ENCODE measurements at places on chromosomes 13 and 19.

- peaks cover 8% of the 10 kb centered on the region for H3K4me1 ChIP-seq
- peaks cover 26% of the 10 kb centered on the region for H3K27me3 ChIP-seq
- H3K36me3 ChIP-seq: peaks cover 7% of the 10 kb centered on the region
- H3K4me3 ChIP-seq: no peak within 1 kb of the TSS
These were observed at the start of gene ADGRE1 for GRCh38 chr19:6887316-6887715. TSS of gene ADGRE1 (plus strand) at chr19:6887579. CDS start at chr19:6887609, 30 bp downstream.

DNA sequence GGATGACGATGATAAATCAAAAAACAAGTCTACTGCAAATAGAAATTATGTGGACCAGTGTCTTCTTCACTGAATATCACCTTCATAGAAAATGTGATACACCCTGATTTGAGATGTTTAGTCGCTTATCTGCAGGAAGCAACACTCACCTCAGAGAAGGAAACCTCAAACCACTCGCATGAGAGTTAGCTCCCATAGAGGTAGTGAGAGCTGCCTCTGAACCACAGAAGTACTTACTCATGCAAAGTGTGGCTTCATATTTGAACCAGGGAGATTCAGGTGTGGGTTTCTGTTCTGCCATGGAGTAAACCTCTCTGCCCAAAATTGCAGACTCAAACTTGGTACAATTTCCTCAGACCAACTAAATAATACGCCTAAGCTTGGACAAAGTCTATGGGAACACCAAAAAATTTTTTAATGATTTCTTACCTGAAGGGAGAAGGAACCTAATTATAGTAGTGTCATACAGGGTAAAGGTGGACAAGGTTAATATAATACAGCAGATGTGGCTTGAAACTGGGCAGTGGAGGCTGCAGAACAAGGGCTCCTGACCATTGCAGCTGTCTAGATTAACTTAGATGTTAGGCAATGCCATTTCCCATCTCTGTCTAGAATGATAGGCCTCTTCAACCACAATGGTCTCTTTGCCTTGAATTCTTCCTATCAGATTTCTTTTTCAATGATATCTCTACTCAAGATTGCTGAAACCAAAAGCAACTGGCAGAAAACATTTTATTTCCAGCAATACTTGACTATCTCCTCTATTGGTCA lies 29.6 kb upstream of the RCBTB2 start:
- ATAC-seq: peak; percentile 100
- no peak overlapping the region for H3K27ac ChIP-seq
- H3K27me3 ChIP-seq: peaks cover 76% of the 10 kb centered on the region
- no peak overlapping the region for H3K4me3 ChIP-seq

DNA sequence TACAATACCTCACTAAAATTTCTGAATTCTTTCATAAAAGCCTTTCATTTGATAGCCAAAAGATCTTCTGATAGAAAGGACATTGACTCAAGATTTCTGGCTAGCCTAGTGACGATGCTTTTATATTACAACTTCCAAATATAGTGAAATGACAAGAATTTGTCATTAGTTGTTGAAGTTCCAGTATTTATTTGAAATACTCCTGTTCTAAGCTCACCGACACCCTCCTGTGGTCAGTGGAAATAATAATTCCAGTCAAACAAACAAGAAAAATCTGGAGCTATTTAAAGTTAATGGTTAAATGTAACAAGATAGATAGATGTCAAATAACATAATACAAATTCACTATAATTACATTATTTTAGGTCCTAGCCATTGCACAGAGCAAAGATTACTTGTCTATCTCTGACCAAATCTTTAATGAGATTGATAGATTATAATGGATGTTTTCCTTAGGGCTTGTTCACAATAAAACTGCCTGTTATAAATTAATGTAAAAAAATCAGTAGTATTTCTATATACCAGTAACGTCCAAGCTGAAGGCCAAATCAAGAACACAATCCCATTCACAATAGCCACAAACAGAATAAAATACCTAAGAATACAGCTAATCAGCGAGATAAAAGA lies 195.5 kb downstream of the RGCC start:
- peaks cover 22% of the 10 kb centered on the region for H3K27me3 ChIP-seq
- peaks cover 8% of the 10 kb centered on the region for H3K36me3 ChIP-seq
- ATAC-seq: no peak

- H3K4me1 ChIP-seq: peaks cover 54% of the 10 kb centered on the region
- no peaks in the 10 kb centered on the region for H3K27me3 ChIP-seq
- ATAC-seq: no peak
- H3K4me3 ChIP-seq: no peak overlapping the region
- peaks cover 30% of the 10 kb centered on the region for H3K36me3 ChIP-seq
- no peak overlapping the region for H3K27ac ChIP-seq
These were observed 19.9 kb downstream of the KDM4B start for GRCh38 chr19:4988770-4989251.

DNA sequence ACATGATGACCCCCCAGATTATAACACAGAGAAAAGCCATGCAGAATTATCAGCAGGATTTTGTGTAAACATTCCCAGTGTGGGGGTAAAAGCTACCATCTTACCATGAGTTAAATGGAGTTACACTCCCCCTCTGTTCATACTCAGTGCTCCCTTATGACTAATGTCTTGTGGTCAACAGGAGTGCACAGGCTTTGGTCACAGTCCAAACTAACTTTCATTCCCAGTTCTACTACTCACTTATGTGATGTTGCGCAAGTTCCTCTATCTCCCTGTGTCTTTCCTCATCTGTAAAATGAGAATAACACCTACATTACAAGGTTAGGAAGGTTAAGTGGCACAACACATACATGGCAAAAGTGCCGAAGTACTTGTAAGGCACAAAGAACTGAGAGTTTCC lies 277.9 kb downstream of the RBM26 start:
- no peaks in the 10 kb centered on the region for H3K36me3 ChIP-seq
- no peak for ATAC-seq
- H3K4me1 ChIP-seq: peaks cover 7% of the 10 kb centered on the region
- H3K4me3 ChIP-seq: no peak overlapping the region

DNA sequence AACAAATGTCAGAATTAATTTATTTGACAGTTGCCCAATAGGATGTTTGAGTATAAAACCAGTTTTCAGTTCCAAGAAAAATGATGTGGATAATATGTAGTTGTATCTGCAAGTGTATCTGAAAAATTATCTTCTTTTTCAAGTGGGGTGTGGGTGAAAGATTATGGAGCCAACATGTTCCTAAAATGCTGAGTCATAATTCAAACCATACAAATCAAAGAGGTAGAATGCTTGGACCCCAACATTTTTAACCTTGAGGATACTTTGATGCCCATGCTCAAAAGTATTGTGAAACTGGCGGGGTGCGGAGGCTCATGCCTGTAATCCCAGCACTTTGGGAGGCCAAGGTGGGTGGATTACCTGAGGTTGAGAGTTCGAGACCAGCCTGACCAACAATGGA lies 54.0 kb upstream of the ZNF724 start:
- no peak for ATAC-seq
- no peaks in the 10 kb centered on the region for H3K27me3 ChIP-seq
- no peak overlapping the region for H3K4me3 ChIP-seq
- no peaks in the 10 kb centered on the region for H3K4me1 ChIP-seq
- no peak overlapping the region for H3K27ac ChIP-seq

- no peak overlapping the region for H3K27ac ChIP-seq
- no peak for ATAC-seq
- peaks cover 43% of the 10 kb centered on the region for H3K36me3 ChIP-seq
- peaks cover 25% of the 10 kb centered on the region for H3K27me3 ChIP-seq
- H3K4me3 ChIP-seq: no peak overlapping the region
- peaks cover 5% of the 10 kb centered on the region for H3K4me1 ChIP-seq
These were observed 6.6 kb downstream of the ISOC2 start for GRCh38 chr19:55454787-55455243.

- no peaks in the 10 kb centered on the region for H3K27me3 ChIP-seq
- no peak overlapping the region for H3K4me3 ChIP-seq
- no peak for ATAC-seq
- H3K36me3 ChIP-seq: peaks cover 65% of the 10 kb centered on the region
These were observed 12.0 kb downstream of the THOP1 start for GRCh38 chr19:2797280-2797679.

- H3K4me1 ChIP-seq: peaks cover 11% of the 10 kb centered on the region
- H3K27ac ChIP-seq: no peak overlapping the region
- H3K36me3 ChIP-seq: no peaks in the 10 kb centered on the region
These were observed 12.2 kb downstream of the WIZ start for GRCh38 chr19:15437355-15438123.

GRCh38 chr19:17570791-17571190 lies 15.3 kb downstream of the COLGALT1 start:
- H3K4me3 ChIP-seq: no peak overlapping the region
- H3K4me1 ChIP-seq: peaks cover 5% of the 10 kb centered on the region
- no peak for ATAC-seq
- no peaks in the 10 kb centered on the region for H3K27me3 ChIP-seq

DNA sequence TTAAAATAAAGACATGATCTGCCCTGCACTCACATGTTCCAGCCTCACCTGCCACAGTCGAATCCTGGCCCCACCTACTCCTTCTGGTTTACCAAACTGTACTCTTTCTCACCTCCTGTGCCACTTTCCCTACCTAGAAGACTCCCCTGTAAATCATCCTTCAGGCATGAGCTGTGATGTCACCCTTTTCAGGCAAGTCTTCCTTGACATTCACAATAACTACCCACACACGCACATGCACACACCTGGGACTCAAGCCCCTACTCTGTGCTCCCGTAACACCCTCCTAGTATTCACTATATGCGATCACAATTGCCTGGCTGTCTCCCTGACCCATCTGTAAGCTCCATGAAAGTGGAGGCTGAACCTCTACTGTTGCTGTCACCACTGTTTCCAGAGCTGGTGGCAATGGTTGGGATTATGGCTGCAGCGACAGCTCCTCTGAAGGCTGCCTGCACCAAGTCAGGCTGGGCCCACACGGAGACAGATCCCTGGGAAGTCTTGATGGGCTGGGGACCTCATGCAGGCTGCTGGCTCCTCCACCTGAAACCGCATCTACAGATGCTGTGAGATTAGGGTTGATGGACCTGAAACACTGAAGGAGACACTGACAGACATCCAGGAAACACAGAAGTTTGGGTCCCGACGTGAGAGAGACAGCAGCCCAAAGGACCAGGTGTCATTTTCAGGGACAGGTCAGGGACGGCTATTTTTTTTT lies 611.1 kb downstream of the UQCRFS1 start:
- no peaks in the 10 kb centered on the region for H3K36me3 ChIP-seq
- no peak for ATAC-seq
- H3K4me3 ChIP-seq: no peak overlapping the region
- no peaks in the 10 kb centered on the region for H3K4me1 ChIP-seq
- no peaks in the 10 kb centered on the region for H3K27me3 ChIP-seq
- H3K27ac ChIP-seq: no peak overlapping the region

GRCh38 chr13:42800109-42800643 lies 18.8 kb downstream of the FAM216B start:
- no peak for ATAC-seq
- no peaks in the 10 kb centered on the region for H3K36me3 ChIP-seq
- H3K4me3 ChIP-seq: no peak overlapping the region
- no peaks in the 10 kb centered on the region for H3K4me1 ChIP-seq

DNA sequence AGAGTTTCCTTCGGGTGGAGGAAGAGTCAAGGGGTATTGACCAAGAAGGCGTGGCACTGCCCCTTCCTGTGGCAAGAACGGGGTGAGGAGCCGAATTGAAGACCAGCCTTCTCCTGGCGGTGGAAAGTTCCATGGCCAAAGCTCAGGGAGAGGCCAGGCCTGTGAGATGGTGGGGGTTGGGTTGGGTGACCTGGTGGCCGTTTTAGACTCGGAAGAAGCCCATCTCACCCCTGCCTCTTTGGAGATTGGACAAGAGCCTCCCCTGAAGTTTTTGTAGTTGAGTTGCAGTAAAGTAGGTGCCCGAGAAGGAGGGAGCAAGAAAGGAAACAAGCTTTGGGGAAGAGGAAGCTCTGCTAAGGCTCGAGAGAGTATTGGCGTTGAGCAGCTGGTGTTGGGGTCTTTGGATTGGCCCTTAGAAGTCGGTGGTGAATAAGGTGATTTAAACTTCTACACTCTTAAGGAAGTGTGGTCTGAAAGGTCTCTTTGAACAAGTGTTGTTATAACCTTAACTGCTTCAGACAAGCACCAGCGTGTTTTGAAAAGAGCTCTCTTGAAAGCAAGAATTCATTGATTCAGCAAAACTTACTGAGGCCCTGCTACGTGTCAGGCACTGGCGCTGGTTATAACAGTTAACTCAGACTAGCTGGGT lies 964 bp downstream of the SPINT2 start:
- no peak for ATAC-seq
- peaks cover 69% of the 10 kb centered on the region for H3K4me1 ChIP-seq
- H3K4me3 ChIP-seq: peak overlapping the region; percentile 89
- peak overlapping the region; percentile 95 for H3K27ac ChIP-seq
- H3K36me3 ChIP-seq: peaks cover 26% of the 10 kb centered on the region

DNA sequence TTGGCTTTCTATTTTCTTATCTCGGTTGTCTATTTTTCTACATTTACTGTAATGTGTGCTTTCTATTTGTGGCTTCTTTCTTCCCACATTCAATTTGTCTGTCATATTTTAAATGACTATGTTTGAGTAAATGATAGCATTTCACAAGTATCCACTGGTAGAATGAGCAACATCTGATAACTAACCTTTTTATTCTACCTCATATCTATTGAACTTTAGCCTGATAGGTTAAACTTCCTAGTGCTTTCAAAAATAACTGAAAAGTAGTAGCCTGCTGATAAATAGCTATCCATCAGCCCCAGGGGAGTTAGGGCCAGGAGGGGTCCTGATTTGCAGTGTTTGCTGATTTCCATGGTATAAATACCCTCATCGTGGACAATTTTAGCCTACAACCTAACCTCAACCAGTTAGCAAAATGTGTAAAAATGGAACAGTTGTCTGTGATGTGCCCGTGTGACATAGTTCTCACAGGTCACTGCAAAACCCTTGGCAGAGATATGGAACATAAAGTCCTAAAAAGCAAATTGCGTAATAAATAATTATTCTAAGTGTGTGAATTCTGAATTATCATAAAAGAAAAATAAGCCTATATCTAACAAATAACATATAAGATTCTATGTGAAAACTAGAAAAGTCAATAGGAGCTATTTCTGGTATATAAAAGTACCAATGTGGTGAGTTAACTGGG lies 32.1 kb downstream of the KCTD12 start:
- ATAC-seq: no peak
- H3K4me3 ChIP-seq: no peak overlapping the region
- no peaks in the 10 kb centered on the region for H3K27me3 ChIP-seq
- no peak overlapping the region for H3K27ac ChIP-seq
- H3K4me1 ChIP-seq: no peaks in the 10 kb centered on the region
- no peaks in the 10 kb centered on the region for H3K36me3 ChIP-seq

- no peaks in the 10 kb centered on the region for H3K27me3 ChIP-seq
- peak; percentile 2 for ATAC-seq
- H3K36me3 ChIP-seq: no peaks in the 10 kb centered on the region
- H3K27ac ChIP-seq: peak overlapping the region; percentile 71
- H3K4me1 ChIP-seq: peaks cover 34% of the 10 kb centered on the region
- peak overlapping the region; percentile 44 for H3K4me3 ChIP-seq
These were observed 1.0 kb downstream of the KLF1 start for GRCh38 chr19:12885749-12886650.

Measured in stimulated activated memory B cell treated with anti-CD40 and anti-IgM and Interleukin-4, amounts not matched to agents 10 μg/mL and 1 μg/mL and 100 μg/mL, for 72 hours (primary cell).